ENCODE measurements at places on chromosomes 2 and 18.

GRCh38 chr2:19171409-19171808 lies 187.0 kb downstream of the OSR1 start:
- no peak for DNase-seq

DNA sequence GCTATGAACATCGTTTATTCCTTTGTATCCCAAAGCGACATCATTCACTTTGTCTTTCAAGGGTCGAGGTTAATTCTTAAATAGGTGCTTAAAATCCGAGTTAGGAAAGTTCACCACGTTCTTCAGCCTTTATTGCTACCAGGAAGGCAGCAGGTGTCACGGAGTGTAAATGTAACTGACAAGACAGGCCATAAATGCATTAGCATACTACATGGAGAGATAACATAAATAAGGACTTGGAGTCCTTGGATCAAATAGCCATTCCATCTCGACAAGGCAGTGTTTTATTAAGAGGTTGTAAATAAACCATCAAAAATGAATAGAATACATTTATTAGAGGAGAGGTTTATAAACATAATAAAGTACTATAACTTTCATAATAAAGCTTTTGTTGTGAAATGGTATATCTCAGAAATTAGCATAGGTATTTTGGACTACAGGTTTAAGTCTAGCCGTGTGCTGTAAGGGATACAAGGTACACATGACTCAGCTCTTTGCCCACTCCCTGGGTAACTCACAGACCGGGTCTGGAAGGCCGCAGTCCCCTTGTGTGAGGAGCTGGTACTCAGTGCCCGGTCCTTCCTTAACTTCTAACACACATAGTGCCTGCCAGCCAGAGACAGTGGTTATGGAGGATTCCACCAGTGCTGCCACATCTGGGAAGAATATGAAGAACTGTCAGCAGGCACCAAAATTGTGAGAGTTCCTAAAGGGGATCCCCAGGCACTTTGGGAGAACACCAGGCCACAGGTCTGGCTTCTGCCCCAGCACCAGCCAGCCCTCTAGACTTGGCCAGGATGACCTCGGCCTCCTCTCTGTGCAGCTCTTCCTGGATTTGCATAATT lies 29.4 kb downstream of the CAPN13 start:
- no peak for DNase-seq

DNA sequence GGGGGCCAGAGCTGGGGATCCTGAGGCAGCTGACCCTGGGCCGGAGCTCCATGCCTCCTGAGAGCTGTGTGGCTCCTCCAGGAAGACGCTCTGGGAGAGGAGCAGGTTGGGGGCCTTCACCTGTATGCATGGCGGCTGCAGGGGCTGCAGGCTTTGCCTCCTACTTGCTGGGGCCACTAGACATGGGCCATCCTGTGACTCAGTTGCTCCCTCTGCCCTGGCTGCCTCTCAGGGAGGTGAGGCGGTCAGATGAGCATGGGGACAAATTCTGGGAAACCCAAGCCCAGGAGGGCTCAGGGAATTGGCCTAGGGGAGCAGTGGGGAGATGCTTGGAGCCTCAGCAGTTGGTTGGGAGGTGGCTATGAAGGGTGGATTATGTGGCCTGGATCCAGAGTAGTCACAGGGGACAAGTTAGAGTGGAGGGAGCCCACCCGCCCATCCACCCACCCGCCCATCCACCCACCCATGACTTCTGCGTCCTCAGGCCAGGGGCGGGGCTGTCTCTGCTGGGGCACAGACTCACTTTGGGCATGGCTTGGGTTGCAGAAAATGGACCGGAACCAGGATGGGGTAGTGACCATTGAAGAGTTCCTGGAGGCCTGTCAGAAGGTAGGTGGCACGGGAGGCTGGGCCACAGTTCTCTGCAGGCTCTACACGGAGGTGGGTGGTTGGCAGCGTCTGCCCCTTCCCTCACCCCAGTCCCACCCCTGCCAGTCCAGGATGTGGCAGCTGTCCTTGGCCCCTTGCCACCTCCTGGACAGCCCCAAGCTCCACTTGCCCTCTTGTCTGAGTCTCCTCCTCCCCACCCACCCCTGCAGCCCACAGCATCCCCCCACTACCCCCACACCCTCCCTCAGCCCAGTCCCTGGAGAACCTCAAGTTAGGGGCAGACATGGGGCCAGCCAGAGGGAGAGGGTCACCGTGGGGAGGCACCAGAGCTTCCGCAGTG lies 19.5 kb upstream of the FAHD2A start:
- no peak for DNase-seq

GRCh38 chr2:79114797-79115494 lies 5.3 kb upstream of the REG1A start:
- DNase-seq: no peak

DNA sequence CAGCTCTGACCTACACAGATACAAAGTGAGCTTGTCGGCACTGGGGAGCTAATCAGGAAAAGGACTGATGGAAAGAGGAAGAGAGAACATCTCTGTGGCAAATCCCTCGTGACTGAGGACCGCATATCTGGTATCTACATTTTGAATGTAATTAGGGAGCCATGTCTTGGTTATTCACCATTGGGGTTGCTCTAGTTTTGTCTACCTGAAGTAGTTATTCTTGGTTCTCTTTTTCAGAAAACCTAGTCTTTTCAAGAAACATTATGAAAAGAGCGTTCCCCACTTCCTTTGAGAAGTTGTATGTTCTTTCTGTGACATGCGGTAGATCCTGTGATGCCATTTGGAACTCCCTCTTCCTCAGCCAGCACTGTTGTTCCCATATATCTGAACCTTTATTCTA lies 104.4 kb downstream of the DOCK10 start:
- DNase-seq: no peak

GRCh38 chr2:237876951-237877491 lies 17.6 kb downstream of the RAMP1 start:
- DNase-seq: no peak

- no peak for DNase-seq
Observed at GRCh38 chr18:25289001-25289631, 62.9 kb downstream of the ZNF521 start.

- no peak for DNase-seq
Observed at GRCh38 chr2:217392930-217393584, 533.2 kb upstream of the TNP1 start.

GRCh38 chr2:64943387-64944150 lies 45.6 kb upstream of the SLC1A4 start:
- DNase-seq: no peak

GRCh38 chr2:107384422-107384821 lies 442.3 kb upstream of the RGPD4 start:
- no peak for DNase-seq

DNA sequence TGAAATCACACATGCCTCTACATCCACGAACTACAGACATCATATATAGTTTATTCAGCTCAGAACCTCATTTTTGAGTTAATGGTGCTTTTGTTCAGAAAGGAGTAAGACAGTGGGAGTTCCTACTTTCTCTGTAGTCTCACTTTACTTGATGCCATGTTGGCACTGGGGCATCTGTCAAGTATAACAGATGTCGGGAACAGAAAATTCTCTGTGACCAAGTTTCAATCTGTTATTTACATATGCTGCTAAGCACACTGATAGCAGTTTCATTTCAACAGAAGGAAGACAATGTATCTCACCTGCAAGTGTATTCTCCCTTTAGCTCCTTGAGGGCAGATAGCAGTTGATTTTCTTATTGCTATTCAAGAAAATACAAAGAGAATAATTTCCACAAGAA lies 774.1 kb downstream of the METTL4 start:
- DNase-seq: no peak

GRCh38 chr2:38933653-38934052 lies 44.0 kb downstream of the ARHGEF33 start:
- DNase-seq: no peak

- DNase-seq: no peak
Observed at GRCh38 chr2:187017438-187017837, 168.5 kb upstream of the ZSWIM2 start.

DNA sequence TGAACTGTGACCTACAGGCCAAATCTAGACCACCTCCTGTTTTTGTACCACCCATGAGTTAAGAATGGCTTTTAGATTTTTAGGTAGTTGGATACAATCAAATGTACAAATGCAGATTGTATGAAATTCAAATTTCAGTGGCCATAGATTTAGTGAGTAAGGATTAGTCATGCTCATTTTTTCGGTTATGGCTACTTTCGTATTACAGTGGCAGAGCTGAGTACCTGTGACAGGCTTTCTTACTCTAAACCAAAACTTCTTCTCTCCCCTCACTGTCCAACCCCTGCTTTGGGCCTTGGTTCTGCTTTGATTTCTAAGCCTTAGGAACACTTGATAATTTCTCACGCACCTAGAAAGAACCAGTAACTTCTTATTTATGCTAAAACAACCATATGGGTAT lies 82.1 kb downstream of the CDC42EP3 start:
- DNase-seq: no peak

DNA sequence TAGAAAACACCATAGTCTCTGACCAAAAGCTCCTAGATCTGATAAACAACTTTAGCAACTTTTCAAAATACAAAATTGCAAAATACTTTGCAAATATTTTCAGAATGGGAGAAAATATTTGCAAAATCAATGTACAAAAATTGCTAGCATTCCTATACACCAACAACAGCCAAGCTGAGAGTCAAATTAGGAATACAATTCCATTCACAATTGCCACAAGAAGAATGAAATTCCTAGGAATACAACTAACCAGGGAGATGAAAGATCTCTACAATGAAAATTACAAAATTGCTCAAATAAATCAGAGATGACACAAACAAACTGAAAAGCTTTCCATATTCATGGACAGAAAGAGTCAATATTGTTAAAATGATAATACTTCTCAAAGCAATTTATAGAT lies 327.0 kb upstream of the ZC3H15 start:
- no peak for DNase-seq

DNA sequence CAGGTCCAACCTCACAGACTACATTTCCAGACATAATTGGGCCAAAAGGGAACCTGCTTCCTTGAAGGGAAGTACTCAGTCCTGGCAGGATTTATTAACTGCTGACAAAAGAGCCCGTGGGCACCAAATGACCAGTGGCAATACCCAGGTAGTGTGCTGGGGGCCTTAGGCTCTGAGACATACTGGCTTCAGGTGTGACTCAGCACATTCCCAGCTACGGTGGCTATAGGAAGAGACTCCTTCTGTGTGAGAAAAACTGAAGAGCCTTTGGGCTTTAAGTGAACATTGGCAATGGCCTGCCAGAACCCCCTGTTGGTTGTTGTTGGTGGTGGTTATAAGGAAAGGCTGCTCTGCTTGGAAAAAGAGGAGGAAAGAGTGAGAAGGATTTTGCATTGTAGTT lies 401.8 kb downstream of the KCNJ3 start:
- DNase-seq: no peak

DNA sequence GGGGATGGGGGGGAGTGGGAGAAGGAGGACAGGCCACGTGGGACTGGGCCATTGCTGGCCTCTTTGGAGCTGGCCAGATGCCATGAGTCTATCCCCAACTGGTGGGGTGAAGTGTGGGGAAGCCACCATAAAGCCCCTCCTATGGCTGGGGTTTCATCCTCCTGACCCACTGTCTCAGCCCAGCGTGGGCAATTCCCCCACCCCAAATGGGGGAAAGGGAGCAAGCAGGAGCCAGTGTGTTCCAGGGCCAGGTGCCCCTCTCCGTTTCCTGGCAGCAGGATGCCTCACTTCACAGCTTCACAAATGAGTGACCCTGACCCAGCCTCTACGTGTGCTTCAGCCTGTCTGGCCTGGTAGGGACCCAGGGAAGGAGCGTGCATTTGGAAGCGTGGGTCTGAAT lies 474.7 kb upstream of the HS6ST1 start:
- DNase-seq: no peak

- peak; percentile 55 for DNase-seq
Observed at GRCh38 chr2:65057391-65058052, 1.3 kb downstream of the CEP68 start.

DNA sequence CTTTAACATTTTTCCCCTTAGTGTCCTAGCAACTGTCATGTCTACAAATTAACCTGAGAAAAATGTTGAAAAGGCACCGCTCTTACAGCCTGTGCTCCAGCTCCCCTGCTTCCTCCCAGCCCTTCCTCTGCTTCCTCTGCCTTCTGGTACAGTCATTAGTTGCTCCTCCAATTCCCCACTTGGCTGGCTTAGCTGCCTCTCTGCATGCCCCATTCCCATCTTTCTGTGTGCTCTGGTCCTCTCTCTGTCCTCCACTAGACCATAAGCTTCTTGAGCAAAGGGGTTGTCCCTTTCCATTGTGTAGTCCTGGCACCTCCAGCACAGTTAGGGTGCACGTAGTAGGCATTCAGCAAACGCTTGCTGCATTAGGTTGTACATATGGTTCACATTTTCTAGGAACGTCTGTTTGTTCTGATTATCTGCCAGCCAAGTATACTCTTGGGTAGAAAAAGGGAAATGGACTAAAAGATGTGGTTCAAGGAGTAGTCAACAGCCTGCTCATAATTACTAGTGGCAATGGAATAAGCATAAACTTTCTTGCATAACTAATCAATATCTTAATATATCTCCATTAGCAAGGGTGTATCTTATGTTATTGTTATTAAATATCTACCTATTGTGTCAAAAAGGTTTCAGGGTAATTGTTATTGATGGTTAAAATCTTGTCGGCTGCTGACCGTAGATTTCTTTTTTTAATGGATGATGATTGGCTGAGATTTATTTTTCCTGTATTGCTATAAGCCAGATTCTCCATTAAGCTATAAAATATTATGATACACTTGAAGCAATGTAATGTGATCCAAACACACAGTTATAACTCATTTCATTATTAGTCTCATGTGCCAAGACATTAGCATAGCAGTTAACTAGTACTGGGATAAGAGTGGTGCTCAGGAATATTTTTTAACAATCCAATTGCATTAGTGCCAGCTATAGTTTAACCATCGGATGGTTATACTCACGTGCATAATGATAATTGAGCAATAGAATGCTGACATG lies 340.1 kb downstream of the SLC4A3 start:
- DNase-seq: no peak

DNA sequence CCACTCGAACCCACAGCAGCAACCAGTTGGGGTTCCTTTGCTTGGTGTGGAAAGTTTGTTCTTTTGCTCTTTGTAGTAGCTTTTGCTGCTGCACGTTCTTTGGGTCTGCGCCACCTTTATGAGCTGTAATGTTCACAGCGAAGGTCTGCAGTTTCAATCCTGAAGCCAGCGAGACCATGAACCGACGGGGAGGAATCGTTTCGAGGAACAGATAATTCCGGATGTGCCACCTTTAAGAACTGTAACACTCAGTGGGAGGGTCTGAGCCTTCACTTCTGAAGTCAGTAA lies 14.3 kb downstream of the GPR17 start:
- DNase-seq: no peak

GRCh38 chr2:107804608-107805498 lies 21.8 kb upstream of the RGPD4 start:
- no peak for DNase-seq

Data from stimulated activated CD4-positive, alpha-beta T cell treated with anti-CD3 and anti-CD28 coated beads, Interleukin-2, amount 100 ng/mL, for 4 hours (primary cell).